ENCODE measurements at places on chromosomes 6 and 20. TPM values are rescaled to one million over a fixed set of nuclear protein-coding genes. Genes with fewer than 3 reads are reported as not detected.

DNA sequence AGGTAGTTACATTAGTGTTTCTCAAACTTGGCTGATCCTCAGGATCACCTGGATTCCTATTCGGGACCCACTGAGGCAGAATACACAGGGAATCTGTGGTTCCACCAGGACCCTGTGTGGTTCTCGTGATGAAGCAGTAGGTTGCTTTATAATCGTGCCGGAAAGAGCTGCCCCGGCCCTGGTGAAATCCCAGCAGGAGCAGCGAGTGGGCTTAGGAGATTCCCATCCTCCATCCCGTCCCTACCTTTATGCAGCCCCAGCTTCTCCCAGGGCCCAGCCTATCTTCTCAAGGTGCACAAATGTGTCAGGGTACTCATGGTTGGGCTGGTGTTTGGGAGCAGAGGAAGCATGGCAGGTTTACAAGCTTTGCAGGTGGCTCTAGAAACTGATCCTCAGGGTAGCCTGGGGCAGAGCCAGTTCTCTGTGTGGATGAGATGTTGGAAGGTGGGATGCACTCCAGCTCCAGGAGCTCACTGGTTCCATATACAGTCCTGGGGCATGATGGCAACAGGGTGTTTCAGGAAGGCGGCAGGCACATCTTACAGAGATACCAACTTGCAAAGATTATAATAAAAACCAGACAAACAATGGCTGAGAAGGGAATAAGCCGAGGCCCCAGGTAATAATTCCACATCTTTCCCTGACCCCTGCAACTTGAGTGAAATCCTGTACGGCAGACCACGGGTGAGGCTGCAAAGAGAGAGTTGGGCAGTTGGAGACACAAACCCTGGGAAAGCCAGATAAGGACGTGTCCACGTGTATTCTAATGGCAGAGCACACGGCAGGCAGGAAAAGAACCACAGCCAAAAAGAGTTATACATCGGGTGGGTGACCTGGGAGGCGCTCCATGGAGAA, 5.9 kb downstream of the SLC22A1 start:
- no peak for DNase-seq

DNA sequence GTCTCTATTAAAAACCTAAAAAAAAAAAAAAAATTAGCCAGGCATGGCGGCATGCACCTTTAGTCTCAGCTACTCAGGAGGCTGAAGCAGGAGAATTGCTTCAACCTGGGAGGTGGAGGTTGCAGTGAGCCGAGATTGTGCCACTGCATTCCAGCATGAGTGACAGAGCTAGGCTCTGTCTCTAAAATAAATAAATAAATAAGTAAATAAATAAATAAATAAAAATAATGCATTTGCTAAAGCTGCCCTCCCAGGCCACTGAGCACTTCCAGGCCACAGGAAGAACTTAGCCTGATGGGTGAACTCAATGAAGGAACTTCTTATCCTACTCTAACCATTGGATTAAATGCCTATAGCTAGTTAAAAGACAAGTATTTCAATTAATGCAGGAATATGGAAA, 104.9 kb downstream of the SYNDIG1 start:
- no peak for DNase-seq

DNA sequence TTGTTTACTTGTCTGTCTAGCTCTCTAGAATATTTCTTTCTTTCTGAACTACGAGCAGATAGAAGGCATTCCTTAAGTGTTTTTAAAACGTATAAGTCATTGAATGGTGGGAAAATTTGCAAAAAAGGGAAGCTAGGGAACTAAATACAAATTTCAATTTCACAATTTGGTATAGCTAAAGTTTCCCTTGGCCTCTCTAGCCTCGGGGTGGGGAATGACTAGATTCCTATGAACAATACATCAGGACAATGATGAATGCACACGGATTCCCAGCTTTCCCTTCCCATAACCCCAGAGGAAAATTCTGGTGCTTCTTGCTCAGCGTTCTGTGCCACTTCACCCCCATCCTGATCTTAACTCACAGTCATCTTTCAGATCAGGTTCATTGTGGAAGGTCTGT, 113.3 kb upstream of the ASF1A start:
- DNase-seq = no peak

DNA sequence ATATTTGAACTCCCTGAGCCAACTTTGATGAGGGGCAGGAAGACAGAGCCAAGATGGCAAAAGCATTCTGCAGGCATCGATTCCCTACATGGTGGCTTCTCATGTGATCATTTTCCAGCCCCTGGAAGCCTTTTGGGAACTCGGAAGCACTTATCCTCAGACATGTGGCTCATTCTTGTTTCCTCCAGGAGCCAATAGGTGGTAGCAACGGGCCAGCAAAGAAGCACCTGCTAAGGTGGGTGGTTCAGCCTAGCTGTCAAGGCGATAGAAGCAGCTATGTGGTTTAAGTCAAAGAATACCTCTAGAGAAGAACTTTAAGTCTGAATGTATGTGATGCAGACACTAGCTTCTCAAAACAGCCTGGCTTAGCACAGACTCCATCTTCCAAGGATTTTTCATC, 64.9 kb upstream of the PAX1 start:
- DNase-seq = no peak

DNA sequence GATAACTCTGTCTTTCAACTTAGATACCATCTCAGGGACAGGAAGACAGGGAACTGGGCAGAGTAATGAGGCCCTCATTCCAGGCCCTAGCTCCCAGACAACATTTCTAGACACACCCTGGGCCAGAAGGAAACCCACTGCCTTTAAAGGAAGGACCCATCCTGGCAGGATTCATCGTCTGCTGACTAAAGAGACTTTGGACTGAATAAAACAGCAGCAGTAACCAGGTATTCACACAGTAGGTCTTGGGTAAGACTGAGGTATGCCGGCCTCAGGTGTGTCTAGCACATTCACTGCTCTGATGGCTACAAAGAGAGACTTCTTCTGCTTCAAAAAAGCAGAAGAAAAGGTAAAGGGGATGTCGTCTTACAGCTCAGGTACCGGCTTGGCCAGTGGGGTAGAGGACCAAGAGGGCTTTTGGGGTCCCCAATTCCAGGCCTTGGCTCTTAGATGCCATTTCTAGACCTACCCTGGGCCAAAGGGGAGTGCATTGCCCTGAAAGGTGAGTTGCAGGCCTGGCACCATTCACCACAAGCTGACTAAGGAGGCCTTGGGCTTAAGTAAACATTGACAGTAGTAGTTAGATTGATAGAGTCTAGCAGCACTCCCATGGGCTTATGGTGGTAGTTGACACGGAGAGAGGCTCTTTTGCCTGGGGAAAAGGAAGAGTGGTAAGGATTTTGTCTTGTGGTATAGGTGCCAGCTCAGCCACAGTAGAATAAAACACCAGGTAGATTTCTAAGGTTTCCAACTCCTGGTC, 13.4 kb downstream of the SNX14 start:
- DNase-seq = no peak

- DNase-seq = no peak
Observed at GRCh38 chr6:12314751-12315150, 24.6 kb downstream of the EDN1 start.

DNA sequence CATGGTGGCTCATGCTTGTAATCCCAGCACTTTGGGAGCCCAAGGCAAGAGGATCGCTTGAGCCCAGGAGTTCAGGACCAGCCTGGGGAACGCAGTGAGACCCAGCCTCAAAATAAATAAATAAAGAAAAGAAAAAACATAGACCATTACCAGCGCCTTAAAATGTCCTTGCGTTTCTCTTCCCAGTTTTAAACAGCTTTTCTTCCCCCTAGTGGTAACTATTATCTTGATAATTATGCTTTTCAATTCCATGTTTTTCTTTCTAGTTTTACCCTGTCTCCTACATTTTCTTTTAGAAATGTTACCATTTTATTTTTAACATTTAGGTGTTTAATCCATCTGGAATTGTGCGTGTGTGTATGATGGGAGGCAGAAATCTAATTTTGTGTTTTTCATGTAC, 24.4 kb downstream of the DNAH8 start:
- DNase-seq = no peak

GRCh38 chr6:151340219-151340978, 51.0 kb downstream of the ZBTB2 start:
- DNase-seq = no peak

GRCh38 chr20:57000441-57000968, 265.9 kb downstream of the BMP7 start:
- no peak for DNase-seq

Gene MYB
- 0.56 TPM for total RNA-seq

Gene SLC35B2
- total RNA-seq = 31.9 TPM

GRCh38 chr6:12150812-12151432, 138.8 kb downstream of the HIVEP1 start:
- no peak for DNase-seq

Gene MAPK13
- total RNA-seq = 10.9 TPM

GRCh38 chr6:151763938-151764680, 43.4 kb upstream of the ESR1 start:
- peak; percentile 93 for DNase-seq

DNA sequence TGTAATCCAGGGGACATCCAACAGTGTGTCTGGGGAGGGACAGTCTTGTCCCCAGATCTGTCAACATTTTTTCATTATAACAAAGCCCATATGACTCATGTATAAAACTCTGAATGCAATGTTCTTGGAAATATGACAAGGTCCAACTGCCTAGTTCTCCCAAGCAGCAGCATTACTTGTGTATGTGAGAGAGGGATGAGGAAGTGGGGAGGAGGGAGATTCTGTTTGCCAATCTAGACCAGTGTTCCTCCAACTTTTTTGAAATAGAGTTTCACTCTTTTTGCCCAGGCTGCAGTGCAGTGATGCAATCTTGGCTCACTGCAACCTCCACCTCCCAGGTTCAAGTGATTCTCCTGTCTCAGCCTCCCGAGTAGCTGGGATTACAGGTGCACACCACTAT, 394.8 kb downstream of the DHX35 start:
- DNase-seq = no peak

DNA sequence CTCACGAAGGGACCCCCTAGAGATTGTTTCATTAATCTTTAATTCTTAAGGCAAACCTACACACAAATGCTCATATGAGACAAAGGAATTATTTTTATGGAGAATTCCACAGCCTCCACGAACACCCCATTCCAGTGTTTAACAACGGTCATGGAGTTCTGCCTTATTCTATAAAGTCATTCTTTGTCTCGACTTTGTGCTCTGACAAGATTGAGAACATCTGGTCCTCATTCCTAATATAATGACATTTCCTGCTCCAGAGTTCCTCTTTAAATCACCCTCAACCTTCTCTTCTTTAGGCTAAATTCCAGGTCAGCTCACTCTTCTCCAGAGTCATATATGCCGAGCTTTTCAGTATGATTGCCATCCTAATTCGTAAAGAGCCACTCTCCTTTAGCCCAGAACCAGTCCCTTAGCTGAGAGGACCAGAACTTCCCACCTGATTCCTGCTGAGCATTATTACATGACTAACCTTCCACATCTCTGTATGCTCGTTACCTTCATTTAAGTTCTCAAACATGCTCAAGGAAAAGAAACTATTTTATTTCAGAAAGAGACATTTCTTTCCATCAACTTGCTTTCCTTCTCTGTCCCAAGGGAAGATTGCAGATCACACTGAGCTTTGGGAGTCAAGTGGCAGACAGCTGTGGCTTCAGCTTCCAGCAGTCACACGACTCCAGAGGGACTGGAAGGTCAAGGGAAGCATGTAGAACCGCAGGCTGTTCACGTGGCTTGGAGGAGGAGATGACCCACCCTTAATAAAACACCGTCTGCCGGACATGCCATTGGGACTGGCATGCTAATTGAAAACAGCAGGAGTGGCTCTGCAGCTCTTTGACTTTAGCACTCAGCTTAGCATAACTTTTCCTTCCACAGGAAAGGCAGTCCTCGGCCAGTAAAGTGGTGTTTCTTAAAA, 467.1 kb upstream of the HSF2 start:
- no peak for DNase-seq

All from omental fat pad (tissue), 4 donors.